Stimulated activated CD4-positive, alpha-beta T cell treated with anti-CD3 and anti-CD28 coated beads, Interleukin-12 subunit alpha, Interleukin-12 subunit beta, amount 100 ng/mL, for 48 hours (primary cell): ENCODE measurements at places on chromosomes 13 and 19.

DNA sequence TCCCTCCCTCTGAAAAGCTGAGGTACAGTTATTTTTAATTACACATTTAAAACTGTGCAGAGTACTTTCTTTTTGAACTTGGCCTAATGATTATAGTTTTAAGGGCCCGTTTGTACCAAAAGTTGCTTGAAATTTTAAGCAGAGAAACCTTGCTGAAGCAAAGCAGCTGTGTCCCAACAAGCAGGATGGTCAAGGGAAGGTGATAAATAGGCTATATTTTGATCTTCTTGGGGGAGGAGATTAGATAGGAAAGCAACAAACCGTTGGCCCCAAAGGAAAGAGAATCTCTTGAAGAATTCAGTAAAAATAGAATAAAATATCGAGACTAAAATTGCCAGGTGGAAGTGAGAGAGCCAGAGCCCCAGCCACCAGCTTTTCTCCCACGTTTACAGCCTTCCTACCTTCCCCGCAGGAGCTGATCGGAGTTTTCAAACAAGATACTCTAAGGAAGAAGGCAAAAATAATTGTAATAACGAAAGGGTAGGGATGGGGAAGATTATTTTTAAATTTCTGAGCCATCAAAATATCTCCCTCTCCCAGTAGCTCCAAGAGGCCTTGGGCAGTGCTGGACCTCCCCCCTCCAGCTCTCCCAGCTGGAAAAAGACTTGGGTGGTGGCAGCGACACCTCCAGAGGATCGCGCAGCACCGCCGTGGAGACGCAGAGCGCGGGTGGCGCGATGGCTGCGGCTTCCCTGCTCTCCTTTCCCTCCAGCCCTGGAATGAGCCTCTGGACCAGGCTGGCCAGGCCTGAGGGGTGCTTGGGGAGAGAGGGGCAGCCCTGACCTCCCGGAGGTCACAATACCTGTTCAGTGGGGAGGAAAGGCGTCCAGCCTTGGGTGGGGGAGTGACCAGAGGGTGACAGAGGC is 5.8 kb downstream of the ZIC2 start:
- DNase-seq: no peak

DNA sequence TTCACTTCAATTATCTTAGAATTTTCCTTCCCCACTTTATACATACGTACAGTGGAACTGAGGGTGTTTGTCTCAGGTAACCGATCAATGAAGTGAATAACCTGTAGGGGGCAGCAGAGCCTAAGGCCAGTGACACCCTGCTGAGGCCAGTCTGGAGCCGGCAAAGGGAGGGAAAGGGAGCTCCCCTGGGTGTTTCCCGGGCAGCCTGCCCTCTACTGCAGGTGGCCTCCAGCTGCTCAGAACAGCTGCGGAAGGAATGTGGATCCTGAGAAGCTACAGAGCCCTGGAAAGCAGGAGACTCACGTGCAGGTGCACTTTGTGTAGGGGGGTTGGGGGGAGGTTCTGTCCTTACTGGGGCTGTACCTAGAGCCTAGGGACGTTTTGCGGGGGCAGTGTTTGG is 832 bp upstream of the ZNF491 start:
- peak; percentile 86 for DNase-seq

DNA sequence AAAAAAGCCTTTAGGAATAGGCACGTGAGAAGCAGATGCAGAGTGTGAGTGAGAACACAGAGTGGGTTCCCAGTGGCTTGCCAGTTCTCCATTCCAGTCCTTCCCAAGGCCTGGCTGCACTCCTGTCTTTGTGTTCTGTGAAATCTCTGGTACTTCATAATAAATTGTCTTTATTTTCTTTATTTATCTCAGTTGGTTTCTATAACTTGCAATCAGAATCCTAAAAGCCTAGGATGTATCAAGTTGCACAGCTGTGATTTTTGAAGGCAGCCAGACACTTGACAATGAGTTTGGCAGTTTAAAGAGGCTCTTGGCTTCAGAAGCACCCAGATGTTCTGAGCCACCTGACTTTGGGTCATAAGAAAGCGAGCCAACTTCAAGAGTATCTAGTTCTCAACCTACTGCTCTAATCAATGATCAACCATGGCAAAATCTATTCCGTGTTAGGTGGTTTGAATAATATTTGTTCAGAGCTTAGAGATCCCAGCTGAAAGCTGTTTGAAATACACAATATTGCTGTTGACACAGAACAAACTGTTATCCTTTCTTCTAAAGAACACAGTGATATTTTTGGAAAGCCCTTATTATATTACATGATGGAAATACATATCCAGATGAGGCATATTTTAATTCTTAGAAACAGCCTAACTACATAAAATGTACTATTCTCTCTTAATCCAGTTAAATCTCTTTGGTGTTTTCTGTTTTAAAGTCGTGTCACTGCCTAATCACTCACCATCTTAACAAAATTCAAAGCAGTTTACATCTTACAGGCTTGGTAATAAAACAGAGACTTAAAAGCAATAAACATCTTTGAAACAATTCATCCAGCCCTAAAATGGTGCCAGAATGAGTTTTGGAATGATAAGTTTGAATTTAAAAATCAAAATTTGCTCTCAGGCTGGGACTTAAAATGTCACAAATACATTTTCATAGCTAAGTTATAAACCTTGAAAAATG is 483.0 kb upstream of the NBEA start:
- no peak for DNase-seq

- DNase-seq: no peak
Observed at GRCh38 chr19:6610934-6611852, 20.2 kb upstream of the CD70 start.

DNA sequence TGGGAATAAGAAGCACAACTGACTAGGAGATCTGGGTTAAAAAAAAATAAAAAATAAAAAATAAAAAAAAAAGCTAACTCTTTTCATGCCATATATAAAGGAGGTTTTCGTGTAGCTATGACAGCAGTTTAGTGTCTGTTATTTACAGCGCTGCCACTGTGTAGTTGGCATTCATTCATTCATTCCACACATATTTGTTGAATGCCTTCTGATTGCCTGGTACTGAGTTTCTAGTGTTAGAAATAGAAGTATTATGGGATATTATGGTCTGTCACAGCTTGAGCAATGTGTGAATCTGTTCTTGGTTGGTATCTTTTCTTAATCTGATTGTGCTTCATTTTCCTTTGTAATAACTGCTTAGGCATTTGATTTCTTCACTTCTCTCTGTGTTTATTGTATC is 237.4 kb downstream of the NBEA start:
- DNase-seq: no peak

- no peak for DNase-seq
Observed at GRCh38 chr13:27405546-27406134, 18.8 kb upstream of the GTF3A start.

GRCh38 chr13:45659536-45659935 is 42.6 kb upstream of the CBY2 start:
- DNase-seq: no peak
